ENCODE measurements at places on chromosomes 6 and 20. TPM values are rescaled to one million over a fixed set of nuclear protein-coding genes. Genes with fewer than 3 reads are reported as not detected.

Gene SIRPB1
- 2.4 TPM for total RNA-seq

Gene ZNF292
- 119 TPM for total RNA-seq

Gene TCEA2
- 24.8 TPM for total RNA-seq

DNA sequence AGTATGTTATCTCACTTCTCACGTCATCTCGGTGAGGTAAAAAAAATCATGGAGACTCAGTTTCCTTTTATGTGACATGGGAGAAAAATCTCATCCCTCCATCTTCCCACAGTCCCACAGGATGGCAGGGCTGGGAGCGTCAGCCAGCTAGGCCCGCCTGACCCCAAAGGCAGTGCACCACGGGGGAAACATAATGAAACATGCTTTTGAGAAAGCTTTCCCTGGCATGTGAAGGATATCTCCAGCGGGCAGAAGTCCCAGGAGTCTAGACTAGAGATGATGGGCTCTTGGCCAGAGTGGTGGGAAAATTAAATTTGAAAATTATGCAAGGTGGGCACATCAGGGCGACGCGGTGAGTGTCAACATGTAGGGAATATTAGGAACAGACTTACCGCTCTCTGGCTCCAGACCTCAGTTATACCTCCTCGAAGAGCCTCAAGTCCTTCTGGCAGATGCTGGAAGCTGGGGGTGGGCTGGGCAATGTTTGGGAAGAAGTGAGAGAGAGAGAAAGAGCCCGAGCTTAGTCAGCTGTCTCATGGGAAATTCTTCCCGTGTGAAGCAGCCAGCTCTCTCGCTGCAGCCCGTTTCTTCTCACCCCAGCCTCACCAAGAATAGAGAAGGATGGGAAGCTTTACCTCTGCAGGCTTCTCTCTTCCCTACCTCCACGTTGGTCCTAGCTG lies 52.3 kb downstream of the MOCS1 start:
- DNase-seq = no peak
- H3K4me1 ChIP-seq = no peaks in the 10 kb centered on the region
- H3K27ac ChIP-seq = no peak overlapping the region
- H3K27me3 ChIP-seq = no peaks in the 10 kb centered on the region
- no peak overlapping the region for H3K4me3 ChIP-seq

- no peaks in the 10 kb centered on the region for H3K4me1 ChIP-seq
- H3K36me3 ChIP-seq = no peaks in the 10 kb centered on the region
- no peak for DNase-seq
- H3K27ac ChIP-seq = no peak overlapping the region
- no peak overlapping the region for H3K4me3 ChIP-seq
Measured at GRCh38 chr6:67345946-67346345, 1289.1 kb upstream of the ADGRB3 start.

Measured in CD4-positive, CD25-positive, alpha-beta regulatory T cell (primary cell).